Thymus (tissue), 14 donors: ENCODE measurements at places on chromosomes 1 and 21. TPM values are rescaled to one million over a fixed set of nuclear protein-coding genes. Genes with fewer than 3 reads are reported as not detected.

The SPRR1A gene
- not detected for total RNA-seq

The HSD3B2 gene
- 0.42 TPM for total RNA-seq

DNA sequence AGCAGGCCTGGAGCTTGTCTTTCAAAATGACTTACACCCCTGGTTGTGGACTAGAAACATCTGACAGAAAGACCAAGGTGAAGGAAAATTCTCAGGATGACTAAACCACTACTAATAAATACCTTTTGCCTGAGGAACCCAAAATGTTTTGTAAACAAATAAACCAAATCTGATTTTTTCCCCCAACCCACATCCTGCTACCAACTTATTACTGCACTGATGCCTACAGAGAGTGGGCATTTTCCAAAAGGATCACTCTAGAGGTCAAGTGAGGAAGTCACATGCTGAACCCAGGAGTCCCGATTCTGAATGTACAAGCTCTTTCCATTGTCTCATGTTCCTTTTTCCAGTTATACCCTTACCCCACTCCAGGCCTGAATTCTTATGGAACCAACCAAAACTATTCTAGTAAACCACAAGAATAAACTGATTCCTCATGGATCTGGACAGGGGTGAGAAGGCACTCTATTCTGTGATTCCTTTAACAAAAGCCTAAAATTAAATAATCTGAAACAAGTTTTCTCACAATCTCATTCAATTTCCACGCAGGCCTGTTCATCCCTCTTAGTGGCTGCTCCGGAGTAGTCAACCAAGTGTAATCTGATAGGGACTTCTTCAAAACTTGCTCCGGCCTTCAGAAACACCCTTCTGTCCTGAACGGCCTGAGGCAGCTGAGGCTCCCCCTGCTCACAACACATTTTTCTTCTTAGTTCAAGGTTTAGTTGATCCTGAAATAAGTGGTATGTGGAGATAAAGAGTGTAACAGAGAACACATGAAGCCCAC is 1.4 kb downstream of the PI4KB start:
- DNase-seq = no peak

GRCh38 chr1:246971090-246971721 is 36.7 kb downstream of the ZNF695 start:
- DNase-seq = peak; percentile 29

- DNase-seq = no peak
Measured at GRCh38 chr1:91682882-91683597, 182.4 kb downstream of the CDC7 start.

GRCh38 chr1:160993544-160994193 is 27.3 kb downstream of the F11R start:
- DNase-seq = no peak

- no peak for DNase-seq
Measured at GRCh38 chr1:228004856-228005462, 1.8 kb upstream of the WNT3A start.

GRCh38 chr1:80673935-80674597 is 1126.7 kb upstream of the ADGRL2 start:
- no peak for DNase-seq

GRCh38 chr1:66852870-66853269 is 51.8 kb upstream of the INSL5 start:
- no peak for DNase-seq

GRCh38 chr1:145886390-145886789 is 724 bp upstream of the ANKRD35 start:
- no peak for DNase-seq

- no peak for DNase-seq
Measured at GRCh38 chr1:89938171-89939055, 56.5 kb upstream of the ZNF326 start.
